ENCODE measurements at places on chromosomes 6 and 20.

- no peak for DNase-seq
Measured at GRCh38 chr6:122772724-122773415, 6.6 kb upstream of the FABP7 start.

DNA sequence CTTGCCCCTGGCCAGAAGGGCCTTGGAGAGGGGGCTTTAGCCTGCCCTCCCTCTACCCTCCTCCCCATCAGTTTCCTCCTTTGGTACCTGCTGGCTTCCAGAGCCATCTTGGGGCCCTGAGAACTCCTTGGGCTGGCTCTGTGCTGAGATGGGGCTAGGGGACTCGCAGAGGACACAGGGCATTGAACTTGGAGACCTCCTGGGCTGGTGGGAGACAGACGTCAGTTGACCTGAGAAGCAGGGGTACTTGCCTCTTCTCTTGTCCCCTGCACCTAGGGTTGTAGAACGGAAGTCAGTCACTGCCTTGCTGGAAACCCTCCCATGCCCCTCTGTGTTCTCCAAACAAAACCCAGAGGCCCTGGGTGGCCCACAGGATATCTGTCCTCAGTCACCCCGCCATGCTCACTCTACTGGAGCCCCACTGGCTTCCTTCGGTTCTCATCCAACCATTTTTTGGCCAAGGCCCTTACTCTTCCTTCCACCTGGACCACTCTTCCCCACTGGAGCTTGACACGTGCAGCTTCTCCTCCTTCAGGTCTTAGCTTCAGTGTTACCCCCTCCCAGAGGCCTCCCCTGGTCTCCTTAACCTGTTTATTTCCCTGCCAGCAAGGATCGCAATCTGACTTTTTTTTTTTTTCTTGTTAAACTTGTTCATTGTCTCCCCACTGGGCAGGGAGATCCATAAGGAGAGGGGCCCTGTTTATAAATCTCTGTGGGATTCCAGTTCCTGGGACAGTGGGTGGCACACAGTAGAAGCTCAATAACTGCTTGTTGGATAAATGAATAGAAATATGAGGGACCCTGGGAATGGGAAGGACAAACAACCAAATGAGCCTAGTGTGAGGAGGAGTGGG is 971 bp downstream of the RBCK1 start:
- no peak for DNase-seq

DNA sequence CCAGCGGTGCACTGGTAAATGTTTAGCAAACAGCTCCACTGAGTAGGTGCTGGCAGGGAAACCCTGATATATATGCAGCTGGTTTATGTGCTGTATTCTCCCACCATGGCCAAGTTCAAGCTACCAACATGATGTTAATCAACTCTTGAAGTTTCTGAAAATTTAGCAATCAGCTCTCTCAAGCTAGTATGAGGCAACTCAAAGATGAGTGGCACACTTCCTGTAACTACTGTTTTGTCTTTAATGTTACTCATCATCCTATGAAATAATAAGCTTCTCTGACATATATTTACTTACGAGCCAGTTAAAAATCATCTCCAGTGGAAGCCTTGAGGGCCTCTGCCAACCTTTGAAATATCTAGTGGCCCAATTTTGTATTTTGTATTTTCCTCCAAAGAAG is 54.7 kb downstream of the TRMT6 start:
- no peak for DNase-seq

DNA sequence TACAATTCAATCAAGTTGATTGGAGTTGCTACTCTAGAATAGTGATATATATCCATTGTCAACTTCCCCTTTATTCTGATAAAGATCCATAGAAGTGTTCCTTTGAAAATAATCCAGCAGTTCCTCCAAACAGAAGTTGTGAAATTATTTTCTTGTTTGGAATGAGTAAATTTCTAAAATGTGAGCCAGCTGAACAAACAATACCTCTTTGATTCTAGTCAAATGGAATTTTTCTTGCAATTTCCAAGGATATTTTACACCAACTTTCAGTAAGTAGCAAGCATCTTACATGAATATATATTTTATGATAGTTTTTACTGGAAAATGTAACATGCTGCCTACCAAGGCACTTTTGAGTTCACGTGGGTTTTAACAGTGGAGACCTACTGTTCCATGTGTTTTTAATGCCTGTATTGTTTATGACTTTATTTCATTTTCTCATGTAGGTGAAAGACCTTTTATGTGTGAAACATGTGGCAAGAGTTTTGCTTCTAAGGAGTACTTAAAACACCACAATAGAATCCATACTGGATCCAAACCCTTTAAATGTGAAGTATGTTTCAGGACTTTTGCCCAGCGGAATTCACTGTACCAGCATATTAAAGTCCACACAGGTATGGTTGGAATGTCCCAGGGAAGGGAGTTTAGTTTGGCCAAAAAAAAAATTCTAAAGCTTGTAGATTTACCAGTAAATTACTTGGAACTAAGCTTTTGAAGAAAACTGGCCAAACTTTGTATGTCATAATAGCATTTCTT is 6.5 kb downstream of the GZF1 start:
- DNase-seq, result no peak

GRCh38 chr20:4919047-4919704 is 82.1 kb downstream of the SLC23A2 start:
- DNase-seq, result no peak

DNA sequence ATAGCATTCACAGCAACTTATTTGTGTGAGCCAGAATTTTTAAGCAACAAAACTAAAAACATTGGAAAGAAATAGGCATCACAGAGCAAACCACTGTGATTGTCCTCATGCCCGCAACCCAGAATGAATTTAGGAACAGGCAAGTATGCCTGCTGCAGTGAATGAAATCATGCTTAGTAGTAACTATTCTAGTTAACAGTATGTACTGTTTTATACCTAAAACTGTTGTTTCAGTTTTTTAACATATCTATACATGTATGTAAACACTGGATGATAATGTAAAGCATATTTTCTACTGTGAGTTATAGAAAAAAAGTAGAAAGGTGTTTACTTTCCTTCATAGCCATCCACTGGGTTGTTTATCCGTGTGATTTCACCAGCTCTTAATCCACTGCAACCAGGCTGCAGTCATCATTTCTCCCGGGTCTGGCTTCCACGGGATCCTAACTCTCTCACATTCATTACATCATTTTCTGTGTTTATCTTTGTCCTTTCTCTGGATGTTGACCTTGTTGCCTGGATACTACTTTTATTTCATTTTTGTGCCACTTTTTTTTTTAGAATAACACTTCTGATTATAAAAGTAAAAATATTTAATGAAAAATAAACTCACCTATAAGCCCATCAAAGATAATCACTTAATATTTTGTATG is 3.6 kb upstream of the ARFGEF3 start:
- no peak for DNase-seq

DNA sequence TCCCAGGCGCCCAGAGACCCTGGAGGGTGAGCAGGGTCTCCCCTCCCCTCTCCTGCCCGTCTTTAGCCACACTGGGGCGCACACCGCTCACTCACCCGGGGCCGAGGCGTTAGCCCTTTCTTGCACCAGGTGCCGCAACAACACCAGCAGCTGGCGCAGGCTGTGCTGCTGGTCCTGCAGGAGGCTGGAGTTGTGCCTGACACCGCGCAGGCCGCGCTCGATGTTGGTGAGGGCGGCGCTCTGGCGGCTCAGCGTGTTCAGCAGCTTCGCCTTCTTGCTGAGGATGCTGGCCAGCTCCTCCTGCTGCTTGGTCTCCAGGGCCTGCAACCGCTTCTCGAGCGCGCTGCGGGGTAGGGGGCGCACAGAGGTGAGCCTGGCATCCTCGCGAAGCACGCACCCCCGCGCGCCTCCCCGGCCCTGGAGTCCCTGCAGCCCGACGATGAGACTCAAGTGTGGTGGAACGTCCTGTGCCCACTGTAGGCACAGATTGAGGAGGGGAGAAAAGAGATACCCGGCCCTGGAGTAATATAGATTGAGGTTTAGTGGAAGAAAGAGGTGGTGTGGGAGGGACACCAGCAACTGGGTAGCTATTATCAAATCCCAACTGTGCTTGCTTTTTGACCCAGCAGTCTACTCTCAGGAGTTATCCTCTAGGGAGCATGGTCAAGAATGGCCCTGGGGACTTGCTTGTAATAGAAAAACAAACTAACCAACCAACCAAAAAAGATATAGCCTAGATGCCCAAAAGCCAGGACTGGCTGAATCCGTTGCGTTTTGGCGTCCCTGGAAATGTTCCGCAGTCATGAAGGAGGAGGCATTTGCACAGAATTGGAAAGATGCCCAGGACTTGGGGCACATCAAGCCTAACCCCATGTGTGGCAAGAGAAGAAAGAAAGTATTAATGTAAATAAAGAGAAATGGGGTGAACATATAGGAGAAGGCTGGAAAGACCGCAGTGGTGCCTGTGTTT is 30.9 kb downstream of the ANGPT4 start:
- DNase-seq, result no peak

- DNase-seq, result peak; percentile 16
Measured at GRCh38 chr20:37990571-37991151, 42.6 kb downstream of the TTI1 start.

Measured in stimulated activated CD8-positive, alpha-beta memory T cell treated with anti-CD3 and anti-CD28 coated beads, Interleukin-4, amount 100 ng/mL, for 1 hour (primary cell).